ENCODE measurements at places on chromosomes 16 and 17. TPM values are rescaled to one million over a fixed set of nuclear protein-coding genes. Genes with fewer than 3 reads are reported as not detected.

ACSM2A gene
- total RNA-seq = not detected

CA4 gene
- total RNA-seq = 0.29 TPM

C16orf96 gene
- not detected for total RNA-seq

SLC6A4 gene
- not detected for total RNA-seq

YPEL3 gene
- 46.1 TPM for total RNA-seq

ASGR1 gene
- 14.0 TPM for total RNA-seq

CFAP52 gene
- total RNA-seq = not detected

All from endothelial cell of umbilical vein (primary cell).